ENCODE measurements at places on chromosomes 1 and 21.

DNA sequence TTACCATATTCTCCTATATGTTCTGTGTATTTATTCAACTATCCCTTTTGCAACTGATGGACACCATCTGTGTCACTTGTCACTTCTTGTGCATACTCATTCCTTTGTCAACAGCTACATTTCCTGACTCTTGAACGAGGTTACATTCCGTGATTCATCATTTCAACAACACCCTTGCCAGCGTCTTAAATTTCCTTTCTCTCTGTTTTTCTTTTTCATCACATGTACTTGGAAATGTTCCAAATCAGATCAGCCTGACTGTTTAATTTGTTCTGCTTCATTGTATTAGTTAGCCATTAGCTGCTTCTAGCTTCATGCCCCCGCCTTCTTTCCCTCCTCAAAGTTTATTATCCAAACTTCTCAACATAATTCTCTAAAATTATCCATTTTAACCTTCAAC, 173.0 kb downstream of the ADGRL4 start:
- peak; percentile 77 for DNase-seq

GRCh38 chr1:156848461-156849150, 10.3 kb downstream of the INSRR start:
- DNase-seq = no peak

DNA sequence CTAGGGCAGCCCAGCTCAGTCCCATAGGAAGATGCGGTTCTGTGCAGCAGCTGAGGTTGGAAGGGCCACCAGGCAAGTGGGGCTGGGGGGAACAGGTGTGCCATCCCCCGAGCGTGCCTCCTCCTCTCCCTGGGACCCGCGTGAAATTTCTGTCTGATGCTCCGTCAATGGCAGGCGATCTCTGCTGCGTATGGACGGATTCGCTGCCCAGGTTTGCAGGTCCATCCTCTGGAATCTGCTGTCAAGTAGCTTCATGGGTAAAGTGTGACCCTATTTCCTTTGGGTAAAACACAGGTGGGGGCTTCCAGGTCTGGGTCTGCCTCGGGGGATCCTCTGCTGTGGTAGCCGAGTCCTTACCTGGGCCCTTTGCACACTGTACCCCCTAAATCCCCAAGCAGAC, 114.6 kb upstream of the ARHGEF16 start:
- no peak for DNase-seq

GRCh38 chr1:183604038-183604808, 14.0 kb upstream of the NCF2 start:
- no peak for DNase-seq

- peak; percentile 18 for DNase-seq
These were observed 65.6 kb downstream of the HHAT start for GRCh38 chr1:210394281-210394821.

GRCh38 chr21:39535646-39536437, 76.9 kb upstream of the B3GALT5 start:
- no peak for DNase-seq

DNA sequence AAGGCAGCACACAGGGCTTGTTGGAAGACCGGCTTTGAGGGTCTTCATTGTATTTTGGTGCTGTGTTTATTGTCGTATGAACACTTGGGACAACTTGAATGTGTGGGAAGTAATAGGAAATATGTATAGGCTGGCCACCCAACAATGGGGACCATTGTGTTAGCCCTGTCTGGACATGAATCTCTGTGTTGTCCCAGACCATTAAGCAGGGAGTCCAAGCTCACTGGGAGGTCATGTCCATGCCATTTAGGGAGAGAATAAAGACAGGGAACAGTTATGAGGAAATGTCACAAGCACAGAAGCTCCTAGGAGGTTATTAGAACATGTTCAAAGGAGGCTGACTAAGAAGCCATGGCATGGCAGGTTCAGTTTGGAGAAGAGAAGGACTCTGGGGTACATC, 266.1 kb downstream of the KIF26B start:
- no peak for DNase-seq

- DNase-seq = no peak
These were observed 52.0 kb upstream of the FAM20B start for GRCh38 chr1:178973652-178974101.

GRCh38 chr1:230124186-230125128, 57.4 kb downstream of the GALNT2 start:
- no peak for DNase-seq

GRCh38 chr21:38327984-38328383, 71.2 kb downstream of the KCNJ15 start:
- DNase-seq = no peak

GRCh38 chr1:41418857-41419583, 57.8 kb downstream of the FOXO6 start:
- DNase-seq = peak; percentile 68

DNA sequence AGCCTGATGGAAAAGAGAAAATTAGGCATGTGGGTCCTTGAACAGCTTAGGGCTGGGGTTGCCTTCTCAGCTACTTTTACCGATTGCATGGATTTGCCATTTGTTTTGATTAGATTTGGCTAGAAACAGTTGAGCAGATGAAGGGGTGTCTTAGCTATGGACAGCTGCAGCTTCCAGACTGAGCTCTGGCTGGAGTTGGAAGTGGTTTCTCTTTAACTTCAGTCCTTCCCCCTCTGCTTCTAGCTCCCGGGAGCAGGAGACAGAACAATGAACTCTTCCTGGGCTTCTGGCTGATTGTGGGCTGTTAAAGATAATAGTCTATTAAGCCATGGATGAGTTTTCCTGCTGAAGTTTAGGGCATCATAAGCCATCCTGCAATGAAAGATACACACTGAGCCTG, 50.7 kb downstream of the UBE2T start:
- DNase-seq = peak; percentile 27

DNA sequence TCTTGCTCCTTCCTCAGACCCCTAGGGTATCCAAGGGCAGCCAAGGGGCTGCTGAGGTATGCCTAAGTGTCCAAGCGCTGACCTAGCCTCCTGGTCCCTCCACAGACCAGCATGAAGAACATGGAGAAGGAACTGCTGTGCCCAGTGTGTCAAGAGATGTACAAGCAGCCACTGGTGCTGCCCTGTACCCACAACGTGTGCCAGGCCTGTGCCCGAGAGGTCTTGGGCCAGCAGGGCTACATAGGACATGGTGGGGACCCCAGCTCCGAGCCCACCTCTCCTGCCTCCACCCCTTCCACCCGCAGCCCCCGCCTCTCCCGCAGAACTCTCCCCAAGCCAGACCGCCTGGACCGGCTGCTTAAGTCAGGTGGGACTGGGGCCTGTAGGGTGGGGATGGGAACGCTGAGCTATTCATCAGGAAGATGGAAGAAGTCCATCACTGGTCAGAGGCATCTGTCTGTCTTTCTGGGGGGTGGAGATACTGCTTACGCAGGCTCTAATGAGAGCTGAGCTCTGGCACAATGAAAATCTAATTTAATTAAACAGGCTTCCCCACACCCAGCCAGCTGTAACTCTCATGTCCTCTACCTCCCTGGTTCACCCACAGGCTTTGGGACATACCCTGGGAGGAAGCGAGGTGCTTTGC, 1.8 kb downstream of the TRIM46 start:
- DNase-seq = no peak

- no peak for DNase-seq
These were observed 136.9 kb downstream of the BARHL2 start for GRCh38 chr1:90580176-90580575.

GRCh38 chr1:54460351-54460750, 54.2 kb upstream of the SSBP3 start:
- no peak for DNase-seq

DNA sequence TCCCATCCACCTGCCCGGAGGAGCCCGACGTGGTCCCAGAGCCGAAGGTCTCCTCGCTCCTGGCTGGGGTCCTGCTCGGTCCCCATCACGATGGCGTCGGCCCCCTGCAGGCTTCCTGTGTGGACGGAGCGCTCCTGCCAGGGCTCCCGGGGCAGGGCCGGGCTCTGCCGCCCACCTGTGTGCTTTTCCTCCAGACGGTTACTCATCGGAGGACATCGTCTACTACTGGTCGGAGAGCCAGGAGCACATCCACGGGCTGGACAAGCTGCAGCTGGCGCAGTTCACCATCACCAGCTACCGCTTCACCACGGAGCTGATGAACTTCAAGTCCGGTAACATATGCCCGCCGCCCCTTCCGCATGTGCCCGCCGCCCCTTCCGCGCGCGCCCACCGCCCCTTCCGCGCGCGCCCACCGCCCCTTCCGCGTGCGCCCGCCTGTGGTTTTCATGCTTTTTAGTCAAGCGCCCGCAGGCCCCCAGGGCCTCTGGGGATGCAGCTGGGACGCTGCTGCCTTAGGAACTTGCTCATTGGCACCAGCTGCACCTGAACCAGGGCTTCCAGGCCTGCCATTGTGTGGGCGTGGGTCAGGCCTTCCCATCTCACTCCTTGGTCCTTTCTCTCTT, 8.9 kb downstream of the GABRD start:
- DNase-seq = no peak

DNA sequence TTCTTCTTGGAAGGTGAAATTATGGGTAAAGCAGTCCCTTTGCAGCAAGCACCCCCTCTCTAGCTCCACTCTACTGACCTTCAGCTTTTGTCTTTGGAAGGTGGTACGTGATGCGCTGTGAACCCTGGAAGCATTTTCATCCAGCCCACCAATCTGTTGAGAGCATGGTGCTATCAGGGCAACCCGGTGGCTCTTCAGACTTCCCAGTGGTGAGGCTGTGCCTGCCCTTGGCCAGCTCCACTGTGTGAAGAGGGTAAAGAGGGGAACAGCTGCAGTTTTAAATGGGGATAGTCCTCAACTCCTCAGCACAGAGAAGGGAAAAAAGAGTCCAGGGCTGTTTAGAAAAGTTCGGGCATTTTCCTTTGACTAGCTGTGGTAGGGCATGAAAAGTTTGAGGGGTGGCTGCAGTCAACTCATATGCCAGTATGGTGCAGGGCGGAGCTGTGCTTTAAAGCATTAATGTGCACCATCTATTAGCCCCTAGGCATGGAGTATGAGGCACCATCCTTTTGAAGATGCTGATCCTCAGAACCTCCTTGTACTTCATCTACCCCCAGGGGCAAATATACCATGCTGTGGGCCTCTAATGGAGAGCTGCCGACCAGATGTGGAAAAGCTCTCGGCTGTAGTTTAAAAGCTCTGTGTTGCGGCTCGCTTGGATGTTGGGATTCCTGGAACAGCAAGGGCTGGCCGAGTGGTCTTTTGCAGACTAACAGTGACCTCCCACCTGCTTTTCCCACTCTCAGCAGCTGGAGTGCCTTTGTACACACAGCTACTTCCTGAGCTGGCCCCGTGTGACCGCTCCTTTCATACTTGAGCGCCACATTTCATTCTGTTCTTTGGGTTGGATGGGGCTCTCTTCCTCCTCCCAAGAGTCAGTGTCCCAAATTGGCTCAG, 123.0 kb downstream of the PEX14 start:
- no peak for DNase-seq

GRCh38 chr1:6489383-6489765, 2.1 kb downstream of the PLEKHG5 start:
- DNase-seq = no peak

- DNase-seq = no peak
These were observed 9.7 kb downstream of the TLR5 start for GRCh38 chr1:223133306-223133823.

DNA sequence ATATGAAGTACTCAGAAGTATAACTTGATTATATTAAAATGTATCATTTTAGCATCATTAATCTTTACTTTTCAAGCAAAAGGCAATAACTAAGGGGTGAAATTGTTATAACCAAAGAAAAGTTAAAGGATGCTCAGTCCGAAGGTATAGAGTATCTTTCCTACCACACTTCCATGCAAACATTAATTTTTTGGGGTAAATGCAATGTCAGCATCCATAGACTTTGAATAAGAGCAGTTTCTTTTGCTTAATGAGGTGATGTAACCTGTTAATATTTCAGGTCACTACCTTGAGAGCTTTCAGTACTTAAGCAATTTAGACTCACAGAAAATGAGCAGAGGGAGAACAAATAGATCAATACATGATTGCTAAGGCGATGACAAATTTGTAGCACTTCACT, 1093.5 kb downstream of the PLA2G4A start:
- no peak for DNase-seq

DNA sequence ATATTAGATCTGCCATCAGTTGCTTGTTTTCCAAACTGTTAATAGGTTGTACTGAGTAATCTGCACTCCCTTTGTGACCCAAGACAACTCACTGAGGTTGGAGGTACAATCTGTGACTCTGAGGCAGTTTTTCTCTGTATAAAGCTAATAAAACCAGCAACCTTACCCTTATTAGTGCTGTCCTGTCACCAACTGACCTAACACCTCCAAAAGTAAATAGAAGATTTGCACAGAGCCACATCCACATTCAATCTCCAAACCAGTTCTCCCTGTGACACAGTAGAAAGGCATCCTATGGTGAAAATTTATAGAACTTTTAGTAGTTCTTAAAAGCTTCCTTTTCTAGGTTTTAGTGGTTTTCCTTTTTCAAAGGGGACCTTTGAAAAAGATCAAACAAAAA, 140.4 kb upstream of the ADGRL2 start:
- DNase-seq = no peak

DNA sequence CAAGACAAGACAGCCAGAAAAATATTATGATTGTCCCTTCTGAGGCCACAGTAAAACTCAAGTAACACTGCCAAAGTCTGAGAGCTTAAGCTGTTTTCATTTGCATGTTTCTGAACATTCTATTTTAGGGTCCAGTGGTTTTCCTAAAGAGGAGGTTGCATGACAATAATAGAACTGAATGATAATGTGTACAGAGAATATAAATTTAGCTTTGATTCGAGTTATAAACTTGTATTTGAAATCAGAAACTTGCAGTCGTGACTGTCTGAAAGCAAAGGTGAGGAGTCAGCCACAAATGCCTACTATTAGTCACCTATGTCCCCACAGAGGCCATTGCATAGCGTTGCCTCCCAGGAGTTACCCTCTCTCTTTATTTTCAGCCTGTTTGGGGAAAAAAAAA, 363.1 kb upstream of the ADGRL2 start:
- DNase-seq = no peak

DNA sequence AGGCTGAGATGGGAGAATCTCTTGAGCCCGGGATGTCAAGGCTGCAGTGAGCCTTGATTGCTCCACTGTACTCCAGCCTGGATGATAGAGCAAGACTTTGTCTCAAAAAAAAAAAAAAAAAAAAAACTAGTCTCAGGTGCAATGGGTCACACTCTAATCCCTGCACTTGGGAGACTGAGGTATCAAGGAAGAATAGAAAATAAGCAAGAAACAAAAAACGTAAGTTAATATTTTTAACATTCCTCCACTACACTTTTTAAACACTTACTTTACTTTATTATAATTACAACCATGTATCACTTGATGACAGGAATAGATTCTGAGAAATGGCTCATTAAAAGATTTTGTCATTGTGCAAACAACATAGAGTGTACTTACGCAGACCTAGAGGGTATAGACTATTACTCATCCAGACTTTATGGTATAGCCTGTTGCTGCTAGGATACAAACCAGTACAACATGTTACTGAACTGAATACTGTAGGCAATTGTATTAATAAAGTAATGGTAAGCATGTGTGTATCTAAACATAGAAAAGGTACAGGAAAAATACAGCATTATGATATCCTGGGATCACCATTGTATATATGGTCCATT, 1244.1 kb upstream of the ADGRL4 start:
- DNase-seq = no peak

Measured in NCI-H446 treated with DMSO at 0.1 percent for 48 hours (cell line).